ENCODE measurements at places on chromosomes 16 and 17.

DNA sequence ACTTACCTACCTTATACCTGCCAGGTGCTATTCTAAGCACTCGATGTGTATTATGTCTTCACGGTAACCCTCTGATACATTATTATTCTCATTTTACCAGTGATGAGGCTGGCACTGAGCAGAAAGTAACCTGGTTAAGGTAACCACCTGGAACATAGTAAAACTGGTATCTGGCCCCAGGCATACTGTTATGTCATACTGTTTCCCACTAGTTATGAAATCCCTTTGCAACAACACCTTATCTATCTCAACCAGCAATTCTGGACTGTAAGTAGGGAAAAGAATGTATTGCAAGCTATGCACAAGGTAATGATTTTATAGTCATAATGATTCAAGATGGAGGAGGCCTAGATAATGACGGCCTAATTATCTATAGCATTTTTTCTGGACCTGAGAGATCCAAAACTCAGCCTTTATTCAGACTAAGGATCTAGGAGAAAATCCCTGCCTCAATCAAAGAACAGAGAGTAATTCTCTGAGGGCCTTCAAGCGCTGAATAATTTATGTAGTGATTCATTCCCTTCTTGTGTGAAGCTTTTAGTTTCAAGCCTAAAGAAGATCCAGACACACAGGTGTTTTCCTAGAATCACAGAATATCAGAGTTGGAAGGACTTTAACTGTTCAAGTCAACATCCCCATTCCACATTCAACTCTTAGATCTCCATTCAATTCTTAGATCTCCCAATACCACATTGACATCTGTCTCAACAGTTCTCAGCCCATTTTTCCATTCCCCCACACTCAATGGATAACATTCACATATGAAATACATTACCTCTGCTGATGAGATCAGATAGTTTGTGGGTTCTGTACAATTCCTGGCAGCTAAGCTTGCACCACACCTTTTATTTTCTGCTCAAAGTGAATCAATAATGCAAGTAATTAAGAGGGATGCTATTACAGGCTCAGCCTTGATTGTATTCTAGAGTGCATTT lies 14.9 kb upstream of the MMD start:
- DNase-seq = no peak

DNA sequence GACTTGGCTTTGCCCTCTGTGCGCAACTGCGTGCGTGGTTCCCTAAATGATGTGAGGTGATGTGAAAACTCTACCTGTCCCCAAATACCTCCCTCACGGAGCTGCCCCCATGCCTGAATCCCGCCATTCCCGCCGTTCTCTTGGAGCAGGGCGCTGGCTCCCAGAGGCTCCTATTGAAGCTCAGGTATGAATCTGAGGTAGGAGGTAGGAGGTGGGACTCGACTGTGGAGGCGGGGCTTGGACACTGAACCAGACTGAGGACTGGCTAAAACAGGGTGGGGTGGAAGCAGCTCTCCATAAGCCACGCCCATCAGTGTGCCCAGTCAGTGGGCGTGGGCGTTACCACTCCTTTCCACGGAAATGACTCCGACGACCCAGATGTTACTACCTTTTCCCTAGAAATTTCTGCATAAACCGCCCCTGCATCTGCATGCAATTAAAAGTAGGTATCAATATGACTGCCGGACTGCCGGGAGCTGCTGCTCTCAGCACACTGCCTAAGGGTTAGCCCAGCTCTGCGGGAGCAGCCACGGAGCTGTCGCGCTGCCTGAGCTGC lies 41.0 kb downstream of the FOXL1 start:
- DNase-seq = no peak

DNA sequence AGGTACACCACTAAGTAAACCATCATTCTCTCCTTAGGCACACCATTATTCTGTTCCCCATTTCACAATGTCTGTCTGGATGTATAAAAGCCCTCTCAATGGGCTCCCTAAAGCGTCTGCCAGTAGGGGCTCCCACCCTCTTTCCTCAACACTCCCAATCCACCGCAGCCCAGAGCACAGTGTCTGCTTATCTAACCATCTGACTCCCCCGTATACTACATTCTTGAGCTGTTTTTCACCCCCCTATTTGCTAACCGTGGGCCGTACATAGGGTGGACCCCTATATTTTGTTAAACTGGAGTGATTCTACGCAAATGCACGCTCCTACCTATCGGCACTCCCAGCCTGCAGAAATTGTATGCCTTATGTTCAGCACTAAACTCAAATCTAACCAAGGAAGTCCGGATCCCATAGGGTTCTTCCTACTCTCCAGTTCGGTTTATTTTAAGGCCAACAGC lies 685 bp upstream of the PSMD3 start:
- DNase-seq = peak; percentile 19

- no peak for DNase-seq
Measured at GRCh38 chr16:68375801-68376536, 65.2 kb downstream of the PRMT7 start.

- DNase-seq = no peak
Measured at GRCh38 chr17:49566668-49567071, 9.0 kb upstream of the NXPH3 start.

GRCh38 chr16:11168386-11169051 lies 87.5 kb downstream of the SOCS1 start:
- no peak for DNase-seq

DNA sequence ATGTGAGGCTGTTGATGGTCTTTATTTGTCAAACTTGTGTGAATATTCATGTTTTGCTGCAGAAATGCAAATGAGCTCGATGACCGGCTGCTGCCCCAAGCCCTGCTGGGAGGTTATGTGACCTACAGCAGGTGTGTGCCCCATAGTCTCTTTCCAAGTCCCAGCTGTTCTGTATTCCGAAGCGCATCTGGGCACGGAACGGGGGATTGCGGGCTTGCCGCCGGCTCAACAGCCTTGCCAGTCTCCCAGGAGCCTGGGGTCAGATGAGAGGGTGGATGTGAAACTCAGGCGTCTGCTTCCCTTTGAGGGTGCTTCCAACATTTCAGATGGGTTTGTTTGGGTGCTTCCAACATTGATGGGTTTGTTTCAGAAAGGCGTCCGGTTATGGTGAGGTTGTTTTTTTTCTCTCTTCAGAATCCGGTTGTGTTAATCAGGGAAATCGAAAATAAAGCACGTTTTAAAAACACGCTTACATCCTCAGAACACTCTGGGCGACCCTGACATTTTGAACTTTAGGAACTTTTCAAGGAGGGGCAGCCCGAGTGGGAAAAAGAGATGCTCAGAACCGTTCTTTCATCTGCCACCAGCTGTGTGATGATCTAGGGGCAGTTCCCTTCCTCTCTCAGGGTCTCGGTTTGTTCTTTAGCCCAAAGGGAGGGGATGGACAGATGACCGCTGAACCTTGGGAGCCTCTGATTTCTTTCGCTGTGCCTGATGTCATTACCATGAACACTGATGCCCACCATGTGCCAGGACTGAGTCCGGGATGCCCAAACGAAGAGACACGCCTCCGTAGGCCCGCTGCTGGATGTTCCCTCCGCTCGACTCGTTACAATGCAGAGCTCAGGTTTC lies 47.8 kb upstream of the AMZ2 start:
- DNase-seq = no peak

DNA sequence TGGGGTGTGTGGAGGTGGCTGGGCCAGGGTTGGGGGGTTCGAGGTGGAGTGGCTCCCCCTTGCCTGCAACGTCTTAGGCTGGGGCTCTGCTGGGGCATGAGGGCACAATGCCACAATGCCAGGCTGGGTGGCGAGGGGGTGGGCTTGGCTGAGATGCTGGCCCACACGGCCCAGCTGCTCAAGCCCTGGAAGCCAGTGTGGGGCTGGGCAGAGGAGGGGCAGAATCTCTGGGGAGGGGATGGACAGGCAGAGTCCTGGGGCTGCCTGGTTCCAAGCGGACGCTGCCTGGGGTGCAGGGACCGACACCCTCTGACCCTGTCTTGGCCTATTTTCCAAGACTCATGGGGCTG lies 37.5 kb upstream of the SSTR5 start:
- no peak for DNase-seq

GRCh38 chr17:80930335-80931279 lies 61.0 kb upstream of the CHMP6 start:
- no peak for DNase-seq

- DNase-seq = no peak
Measured at GRCh38 chr17:80555266-80555665, 10.6 kb downstream of the RPTOR start.

GRCh38 chr16:78689028-78689427 lies 589.6 kb downstream of the WWOX start:
- no peak for DNase-seq

DNA sequence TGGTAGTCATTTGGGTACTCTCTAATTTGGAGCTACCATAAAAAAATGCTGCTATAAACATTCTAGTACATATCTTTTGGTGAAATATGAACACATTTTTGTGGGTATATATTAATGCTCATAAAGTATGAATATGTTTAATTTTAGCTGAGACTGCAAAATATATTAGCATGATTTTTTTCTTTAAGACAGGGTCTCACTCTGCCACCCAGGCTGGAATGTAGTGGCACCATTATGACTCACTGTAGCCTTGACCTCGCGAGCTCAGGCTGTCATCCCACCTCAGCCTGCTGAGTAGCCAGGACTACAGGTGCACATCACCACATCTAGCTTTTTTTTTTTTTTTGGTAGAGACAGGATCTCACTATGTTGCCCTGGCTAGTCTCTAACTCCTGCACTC lies 371.7 kb downstream of the SOX9 start:
- no peak for DNase-seq

GRCh38 chr17:28506763-28507487 lies 777 bp downstream of the FOXN1 start:
- no peak for DNase-seq

- no peak for DNase-seq
Measured at GRCh38 chr17:32314636-32315035, 27.3 kb downstream of the C17orf75 start.

DNA sequence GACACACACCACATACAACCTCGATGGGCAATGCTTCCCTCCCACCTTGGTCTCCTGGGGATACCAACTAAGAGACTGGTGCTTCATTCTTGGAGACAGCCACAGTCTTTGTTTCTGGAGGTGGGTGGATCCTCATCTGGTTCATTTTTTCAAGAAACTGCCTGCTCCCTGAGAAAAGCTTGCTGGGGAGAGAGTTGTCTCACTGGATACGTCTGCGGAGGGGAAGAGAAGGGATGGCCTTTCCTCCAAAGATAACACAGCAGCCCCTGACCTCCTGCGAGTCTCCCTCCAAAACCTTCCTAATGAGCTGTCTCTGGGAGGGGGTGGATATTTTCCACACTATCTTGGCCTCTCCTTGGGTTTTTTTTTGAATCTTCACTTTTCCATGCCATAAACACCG lies 221.2 kb downstream of the SOX9 start:
- DNase-seq = no peak

DNA sequence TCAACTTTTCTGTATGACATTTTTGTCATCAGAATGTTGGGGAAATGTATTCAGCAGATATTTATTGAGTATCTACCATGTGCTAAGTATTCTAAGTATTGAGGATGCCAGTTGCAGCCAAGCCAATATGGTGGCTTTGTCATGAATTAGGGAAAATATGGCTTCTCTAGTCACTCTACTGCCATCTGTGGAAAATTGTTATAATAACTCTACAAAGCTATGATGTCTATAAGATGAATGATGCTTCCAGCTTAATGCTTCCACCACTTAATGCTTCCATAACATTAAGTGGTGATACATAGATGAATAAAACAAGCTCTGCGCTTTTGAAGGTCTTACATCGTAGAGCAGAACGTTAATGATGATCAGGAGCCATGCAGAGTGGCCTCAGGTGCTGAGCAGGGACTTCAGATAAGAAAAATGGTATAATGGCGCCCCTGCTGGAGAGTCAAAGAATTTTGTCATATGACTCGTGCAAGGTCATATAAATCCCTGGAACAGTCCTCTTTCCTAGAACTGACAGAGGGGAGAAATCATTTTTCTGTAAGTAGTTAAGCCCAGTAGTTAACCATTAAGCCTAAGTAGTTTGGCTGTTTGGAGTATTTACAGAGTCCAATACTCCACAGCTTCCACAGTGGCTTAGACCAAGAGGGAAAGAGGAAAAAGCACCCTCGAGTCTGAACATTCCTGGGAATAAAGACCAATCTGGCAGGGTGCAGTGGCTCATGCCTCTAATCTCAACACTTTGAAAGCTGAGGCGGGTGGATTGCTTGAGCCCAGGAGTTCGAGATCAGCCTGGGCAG lies 2.7 kb upstream of the TMIGD1 start:
- peak; percentile 55 for DNase-seq

DNA sequence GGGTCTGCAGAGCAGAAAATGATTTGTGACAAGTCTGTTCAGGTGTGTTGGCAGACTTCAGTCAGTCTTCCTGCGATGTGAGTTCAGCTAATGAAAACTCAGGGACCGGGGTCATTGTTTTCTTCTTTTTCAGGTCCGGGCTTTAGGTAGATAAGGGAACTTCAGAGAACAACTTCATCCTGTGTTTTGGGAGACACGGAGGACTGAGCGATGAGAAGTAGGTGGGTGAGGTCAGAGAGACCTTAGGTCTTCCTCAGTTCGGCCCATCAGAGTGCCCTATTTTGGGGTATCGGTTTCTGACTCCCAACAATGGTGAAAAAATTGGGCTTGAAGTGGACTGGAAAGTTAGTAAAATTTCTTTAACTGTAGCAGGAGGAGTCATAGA lies 88.9 kb upstream of the ATF7IP2 start:
- no peak for DNase-seq

All from CD4-positive, alpha-beta T cell treated with Interleukin-15 for 1 hour (primary cell).